Lower leg skin (tissue), 4 donors: ENCODE measurements at places on chromosomes 3 and 15.
A peak's percentile ranks its signal among the peaks of the same experiment; 100 is the strongest.

GRCh38 chr15:87269566-87269965, 987.0 kb downstream of the NTRK3 start:
- DNase-seq: no peak

GRCh38 chr3:113516115-113516505, 1.2 kb upstream of the SPICE1 start:
- DNase-seq: no peak

- no peak for DNase-seq
Observed at GRCh38 chr3:3714572-3714971, 84.7 kb upstream of the LRRN1 start.

DNA sequence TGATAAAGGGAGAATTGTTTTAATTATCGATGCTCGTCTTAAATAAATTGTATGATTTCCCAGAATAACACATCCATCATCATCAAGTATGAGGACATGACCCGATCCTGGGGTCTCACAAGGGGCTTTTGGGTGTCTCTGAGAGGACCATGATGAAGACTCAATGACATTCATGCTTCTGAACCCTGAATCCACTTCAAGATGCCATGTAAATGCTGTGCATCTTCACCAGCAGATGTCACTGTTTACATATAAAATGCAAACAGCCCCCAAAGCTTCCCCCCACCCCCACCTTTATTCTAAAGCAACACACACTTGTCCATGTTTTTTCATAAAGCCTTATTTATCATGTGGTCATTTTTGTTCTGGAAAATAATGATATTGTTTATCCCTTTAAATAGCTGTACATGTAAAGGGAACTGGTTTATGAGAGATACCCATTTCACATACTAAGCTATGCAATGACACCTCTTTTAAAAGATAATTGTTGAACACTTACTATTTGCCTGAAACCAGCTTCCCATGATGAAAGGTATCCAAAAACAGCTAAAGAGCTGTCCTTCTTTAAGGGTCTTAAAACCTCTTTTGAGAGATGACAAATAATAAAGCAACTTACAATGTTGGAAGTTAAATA, 69.7 kb upstream of the UBE3A start:
- no peak for DNase-seq

DNA sequence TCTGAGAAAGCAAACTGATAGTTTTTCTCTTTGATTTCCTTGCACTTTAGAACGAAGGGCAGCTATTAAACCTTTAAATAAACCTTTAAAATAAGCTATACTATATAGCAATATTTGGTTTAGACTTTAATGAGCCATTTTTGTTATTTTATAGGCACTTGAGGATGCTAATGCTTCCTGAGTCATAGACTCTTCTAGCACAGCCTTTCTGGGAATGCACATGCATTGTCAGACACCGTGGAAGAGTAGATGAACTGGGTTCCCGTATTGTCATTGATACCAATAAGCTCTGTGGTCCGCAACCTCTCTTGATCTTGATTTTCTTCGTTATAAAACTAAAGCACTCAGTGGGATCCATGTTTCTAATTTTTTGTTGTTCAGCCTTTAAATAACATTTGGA, 27.6 kb downstream of the CERS3 start:
- DNase-seq: no peak

- DNase-seq: no peak
Observed at GRCh38 chr3:189756582-189757078, 125.4 kb downstream of the TP63 start.

DNA sequence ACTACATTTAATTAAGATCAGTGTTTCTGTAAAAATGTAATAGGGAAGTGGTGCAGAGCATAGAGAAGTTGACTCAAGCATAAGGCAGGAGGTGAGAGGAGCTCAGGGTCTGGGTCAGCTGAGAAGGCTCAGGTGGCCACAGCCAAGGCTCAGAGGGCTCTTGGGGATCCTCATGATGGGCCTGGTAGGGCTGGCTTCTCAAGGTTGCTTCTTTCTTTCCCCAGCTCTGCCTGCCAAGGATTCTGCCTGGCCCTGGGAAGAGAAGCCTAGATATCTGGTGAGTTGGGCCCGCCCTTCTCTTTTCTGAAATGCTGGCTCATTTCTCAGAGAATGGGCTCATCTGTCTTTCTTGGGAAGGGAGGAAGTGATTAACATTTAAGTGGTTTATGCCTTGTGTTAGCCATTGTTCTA, 6.5 kb downstream of the ZNF589 start:
- peak; percentile 86 for DNase-seq

- DNase-seq: no peak
Observed at GRCh38 chr3:195284842-195285241, 13.9 kb upstream of the XXYLT1 start.

GRCh38 chr3:139835830-139836683, 98.9 kb upstream of the CLSTN2 start:
- DNase-seq: no peak

DNA sequence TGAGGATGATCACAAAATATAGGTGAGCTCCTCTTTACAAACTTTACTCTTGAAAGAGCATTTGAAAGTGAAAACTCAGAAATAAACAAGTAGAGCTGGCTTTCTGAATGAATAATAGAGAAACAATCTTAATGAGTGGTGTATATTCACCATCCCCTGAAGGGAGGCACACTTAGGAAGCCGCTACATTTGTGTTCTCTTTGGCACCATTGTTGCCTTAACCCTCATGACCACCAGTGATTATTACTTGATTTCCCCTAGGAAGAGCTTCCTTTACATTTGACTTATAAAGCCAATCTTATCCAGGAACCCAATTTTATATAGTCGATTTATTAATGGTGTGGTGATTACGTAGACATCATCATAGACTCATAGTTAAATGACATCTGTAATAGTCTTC, 883.9 kb downstream of the TBL1XR1 start:
- DNase-seq: no peak

DNA sequence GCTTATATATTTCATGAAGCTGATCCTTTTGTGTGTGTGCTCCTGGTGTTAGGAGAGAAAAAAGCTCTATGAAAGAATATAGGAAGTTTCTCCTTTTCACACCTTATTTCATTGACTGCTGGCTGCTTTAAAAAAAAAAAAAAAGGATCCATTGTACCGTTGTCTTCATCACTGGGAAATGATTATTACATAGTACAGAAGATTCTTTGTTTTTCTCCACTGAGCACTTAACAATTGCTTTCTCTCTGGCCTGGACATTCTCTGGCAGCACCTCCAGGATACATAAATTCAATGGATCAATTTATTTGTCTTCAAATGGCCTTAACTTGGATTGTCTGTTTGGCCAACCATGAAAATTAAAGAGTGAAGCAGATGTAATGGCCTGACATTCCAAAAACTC, 37.2 kb downstream of the DPH3 start:
- DNase-seq: no peak

GRCh38 chr3:121768452-121768851, 18.9 kb upstream of the GOLGB1 start:
- DNase-seq: no peak

GRCh38 chr3:150033721-150034120, 63.0 kb upstream of the PFN2 start:
- DNase-seq: no peak

GRCh38 chr3:41163421-41163820, 35.9 kb upstream of the CTNNB1 start:
- DNase-seq: no peak

DNA sequence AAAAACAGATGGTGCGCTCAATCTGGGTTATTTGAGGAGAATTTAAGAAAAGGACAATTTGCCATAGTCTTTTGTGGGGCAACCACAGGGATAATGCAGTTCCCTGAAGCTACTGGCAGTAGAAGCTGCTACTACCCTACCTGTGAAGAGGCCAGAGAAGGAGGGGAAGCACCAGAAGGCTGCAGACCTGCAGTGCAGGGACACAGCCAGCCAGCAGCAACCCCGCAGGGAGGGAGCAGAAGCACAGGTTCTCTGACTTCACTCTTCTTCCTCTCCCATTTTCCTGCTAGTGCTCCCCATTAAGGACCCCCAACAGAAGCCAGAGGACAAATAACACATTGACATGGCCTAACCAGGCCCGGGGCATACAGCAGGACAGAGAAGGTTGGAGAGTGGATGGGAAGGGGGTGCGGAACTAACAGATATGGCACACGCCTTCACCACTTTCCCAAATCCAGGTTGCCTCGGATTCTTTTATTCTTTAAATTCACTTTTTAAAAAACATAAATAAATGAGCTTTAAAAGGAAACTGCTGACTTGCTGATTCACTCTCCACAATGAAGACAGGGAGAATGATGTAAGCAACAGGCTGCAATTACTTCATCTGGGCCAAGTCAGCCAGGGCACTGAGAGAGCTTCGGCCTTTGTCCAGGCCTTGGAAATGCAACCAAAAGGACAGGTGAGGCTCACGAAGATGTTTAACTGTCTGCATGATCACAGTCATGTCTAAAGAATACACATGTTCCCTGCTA, 30.1 kb downstream of the POPDC2 start:
- no peak for DNase-seq

DNA sequence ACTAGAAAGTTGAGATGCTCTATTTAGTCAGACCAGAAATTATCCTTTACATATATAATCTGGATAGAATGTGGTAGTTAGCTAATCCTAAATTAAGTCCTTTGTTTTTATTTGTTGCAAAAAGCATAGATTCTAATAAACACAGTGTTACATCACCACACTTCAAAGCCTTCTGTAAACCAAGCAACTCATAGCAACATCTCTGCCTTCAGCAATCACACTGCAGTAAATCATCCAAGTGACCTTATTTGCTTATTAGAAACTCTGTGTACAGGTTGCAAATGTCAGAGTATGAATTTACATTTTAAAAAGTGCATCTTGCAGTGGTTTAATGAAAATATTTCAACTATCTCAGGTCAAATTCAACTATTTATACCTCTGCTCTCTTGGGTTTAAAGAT, 242.5 kb downstream of the GBE1 start:
- no peak for DNase-seq

DNA sequence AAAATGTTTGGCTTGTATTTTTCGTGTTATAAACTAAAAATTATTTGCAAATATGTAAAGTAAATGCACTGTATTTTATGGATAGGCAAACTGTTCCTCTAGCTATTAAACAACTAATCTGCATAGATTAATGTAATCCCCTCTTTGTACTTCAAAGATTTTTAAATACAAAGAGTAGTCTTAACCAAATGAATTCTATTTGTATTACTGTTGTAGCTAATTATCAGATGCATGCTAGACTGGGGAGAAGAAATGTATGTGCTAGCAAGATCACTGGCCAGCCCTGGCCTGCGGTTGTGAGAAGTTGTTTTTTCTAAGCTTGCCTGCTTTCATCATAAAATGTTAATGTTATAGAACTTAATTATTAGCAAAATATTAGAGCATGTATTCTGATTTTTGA, 92.6 kb downstream of the STT3B start:
- no peak for DNase-seq
